ENCODE measurements at places on chromosomes 6 and 20.

DNA sequence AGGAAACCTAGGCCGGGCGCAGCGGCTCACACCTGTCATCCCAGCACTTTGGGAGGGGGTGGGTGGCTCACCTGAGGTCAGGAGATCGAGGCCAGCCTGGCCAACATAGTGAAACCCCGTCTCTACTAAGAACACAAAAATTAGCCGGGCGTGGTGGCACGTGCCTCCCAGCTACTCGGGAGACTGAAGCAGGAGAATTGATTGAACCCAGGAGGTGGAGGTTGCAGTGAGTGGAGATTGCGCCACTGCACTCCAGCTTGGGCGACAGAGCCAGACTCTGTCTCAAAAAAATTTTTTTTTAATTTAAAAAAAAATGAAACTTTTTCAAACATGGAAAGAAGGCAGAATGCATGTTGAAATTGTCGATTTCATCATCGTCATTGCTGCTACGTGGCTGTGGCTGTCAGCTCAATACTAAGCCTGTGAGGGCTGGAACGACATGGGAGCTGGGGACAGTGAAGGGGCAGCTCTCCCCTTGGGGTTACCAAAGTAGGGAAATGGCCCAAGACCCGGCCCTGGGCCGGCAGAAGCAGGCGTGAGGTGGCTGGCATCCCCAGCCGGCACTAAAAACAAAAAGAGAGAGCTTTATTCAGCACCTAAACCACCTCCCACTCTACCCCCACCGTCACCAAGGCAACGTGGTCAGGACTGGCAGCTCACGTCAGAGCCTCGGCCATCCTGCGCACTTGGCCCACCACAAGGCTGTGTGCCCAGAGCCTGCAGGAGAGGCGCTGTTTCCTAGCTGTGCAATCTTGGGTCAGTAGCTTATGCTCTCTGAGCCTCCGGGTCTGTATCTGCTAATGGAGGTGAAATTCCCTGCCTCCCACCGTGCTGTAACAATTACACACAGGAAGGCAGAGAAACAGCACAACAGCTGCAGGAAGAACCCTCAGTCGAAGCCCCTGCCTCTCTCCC lies 30.8 kb downstream of the AGPAT4 start:
- DNase-seq, result peak; percentile 87

- DNase-seq, result no peak
Observed at GRCh38 chr6:46796848-46797580, 3.8 kb downstream of the MEP1A start.

DNA sequence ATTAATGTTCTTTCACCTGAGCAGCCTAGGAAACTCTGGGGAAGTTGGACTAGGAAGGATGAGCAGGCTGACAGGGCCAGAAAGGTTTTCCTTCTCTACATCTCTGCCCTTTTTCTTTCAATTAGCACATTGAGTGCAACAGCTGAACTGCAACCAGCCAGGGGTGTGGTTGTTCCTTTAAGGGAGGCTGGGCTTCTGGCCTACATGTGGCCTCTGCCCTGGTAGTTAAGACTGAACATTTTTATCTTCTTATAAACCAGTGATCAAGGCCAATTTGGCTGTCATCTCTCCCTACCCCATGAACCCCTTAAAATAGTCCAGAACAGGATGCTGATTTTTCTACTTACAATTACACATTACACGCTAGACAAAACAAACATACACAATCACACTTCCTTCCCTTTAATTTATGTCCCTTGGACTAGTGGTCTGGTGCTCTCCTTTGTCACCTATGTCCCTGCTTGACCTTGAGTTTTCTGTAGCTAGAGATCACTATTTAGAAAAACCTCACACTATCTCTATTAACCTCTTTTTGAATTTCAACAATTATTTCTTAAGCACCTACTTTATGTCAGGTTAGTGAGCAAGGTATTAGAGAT lies 60.3 kb downstream of the RNF217 start:
- DNase-seq, result no peak

DNA sequence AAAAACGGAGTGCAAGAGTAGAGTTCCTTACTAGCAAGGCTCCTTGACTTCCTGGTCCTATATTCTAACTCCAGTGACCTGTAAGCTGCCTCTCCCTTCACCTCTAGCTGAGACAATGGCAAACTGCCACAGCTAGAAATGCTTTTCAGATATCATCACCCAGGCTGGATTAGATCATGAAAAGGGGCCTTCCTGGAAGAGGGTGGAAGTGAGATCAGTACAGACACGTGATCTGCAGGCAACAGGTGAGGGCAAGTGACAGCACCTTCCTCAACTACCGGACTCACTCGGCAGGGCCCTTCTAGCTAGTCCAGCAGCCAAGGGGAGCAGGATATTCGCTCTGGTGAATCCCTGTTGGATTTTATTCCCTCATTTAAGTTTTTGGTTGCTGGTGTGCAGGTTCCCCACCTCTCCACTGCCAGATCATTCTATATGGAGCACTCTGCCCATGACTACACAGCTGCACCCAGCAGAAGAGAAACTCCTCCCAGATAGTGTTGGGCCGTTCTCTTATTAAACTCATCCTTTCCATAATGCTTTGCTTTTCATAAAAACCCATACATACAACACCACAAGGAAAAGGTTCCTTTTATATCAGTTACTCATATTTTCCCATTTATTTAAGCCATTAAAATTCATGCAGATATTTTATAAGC lies 26.4 kb upstream of the FAM83C start:
- no peak for DNase-seq

DNA sequence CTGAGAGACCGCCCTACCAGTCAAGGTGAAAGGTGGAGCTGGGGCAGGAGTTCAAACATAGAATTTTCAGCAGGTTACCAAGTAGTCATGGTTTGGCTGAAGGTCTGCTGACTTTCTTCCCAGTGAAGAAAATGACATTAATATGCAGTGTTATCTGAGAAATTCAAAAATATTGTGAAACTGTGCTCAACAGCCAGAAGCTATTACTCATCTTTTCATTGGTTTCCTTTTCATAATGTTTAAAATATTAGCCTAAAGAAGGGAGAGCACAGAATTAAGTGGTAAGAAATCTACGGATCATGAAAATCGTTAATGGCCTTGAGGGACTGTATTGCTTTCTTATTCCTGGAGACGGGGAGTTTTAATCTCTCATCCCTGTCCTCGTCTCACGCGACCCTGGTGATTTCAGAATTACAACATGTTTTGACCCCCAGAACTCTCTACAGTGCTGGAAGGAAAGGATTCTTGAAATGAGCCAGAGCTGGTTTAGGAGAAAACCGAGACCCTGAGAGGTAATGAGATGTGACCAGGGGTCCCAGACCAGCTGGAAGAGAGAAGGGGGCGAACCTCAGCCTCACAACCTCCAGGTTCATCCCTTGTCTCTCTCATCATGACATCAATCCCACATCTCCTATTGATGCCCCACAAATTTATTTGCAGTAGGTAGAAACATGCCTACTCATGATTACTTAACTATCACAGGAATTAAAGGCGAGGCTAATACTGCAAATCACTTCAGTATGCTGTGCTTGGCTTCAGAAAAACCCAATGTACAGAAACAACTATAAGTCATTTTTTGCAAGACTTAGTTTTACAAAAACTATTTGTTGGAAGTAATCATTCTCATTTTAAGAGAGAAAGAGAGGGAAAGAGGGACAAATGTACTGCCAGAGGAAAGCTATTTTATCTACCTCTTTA lies 209.5 kb downstream of the FNDC1 start:
- DNase-seq, result no peak

- DNase-seq, result no peak
Observed at GRCh38 chr20:49792006-49792405, 20.6 kb upstream of the SLC9A8 start.

GRCh38 chr6:11814819-11815218 lies 36.2 kb upstream of the ADTRP start:
- no peak for DNase-seq

DNA sequence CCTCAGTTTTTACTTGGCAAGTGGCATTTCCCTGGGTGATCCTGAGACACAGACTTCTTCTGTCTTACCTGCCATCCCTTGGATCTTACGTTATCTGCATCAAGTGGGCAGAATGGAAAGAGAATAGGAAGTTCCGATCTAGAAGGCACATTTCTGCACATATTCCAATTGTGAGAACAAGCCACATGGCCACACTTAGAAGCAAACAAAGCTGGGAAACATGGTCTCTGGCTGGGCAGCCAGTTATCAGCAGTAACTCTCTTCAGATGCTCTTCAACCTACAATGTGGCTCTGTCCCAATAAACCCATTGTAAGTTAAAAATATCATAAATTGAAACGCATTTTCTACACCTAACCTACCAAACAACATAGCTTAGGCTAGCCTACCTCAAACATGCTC lies 67.3 kb upstream of the CCN6 start:
- DNase-seq, result no peak

GRCh38 chr20:61765081-61765870 lies 300.4 kb downstream of the TAF4 start:
- no peak for DNase-seq

DNA sequence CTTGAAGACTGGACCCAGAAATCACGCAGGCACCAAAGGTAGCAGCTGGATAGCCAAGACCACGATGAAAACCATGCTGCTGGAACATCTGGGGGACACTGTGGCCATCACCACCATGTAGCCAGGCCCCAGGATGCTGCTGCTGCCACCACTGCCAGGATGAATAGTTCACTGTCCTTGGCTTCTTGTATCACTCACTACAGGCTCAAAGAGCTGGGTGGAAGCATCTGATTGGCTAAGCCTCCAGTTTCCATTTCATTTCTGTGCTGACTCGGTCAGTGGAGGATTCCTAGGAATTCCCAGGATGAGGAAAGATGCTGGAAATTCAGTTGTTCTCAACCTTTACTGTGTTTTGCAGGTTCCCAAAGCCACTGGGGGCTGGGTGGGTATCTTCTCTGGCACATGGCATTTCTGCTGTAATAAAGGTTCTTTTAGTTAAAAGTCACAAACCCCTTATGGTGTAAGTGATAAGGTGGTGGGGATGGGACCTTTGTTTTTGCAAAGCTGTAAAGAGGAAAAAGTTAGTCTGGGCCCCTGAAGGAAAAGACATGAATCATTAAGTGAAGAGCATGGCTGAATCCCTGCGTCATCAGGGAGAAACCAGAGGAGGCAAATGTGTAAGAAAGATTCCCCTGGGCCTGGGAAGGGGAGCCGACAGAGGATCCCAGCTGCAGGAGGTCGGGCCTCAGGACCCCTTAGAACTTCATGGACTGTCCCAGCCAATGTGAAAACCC lies 75.6 kb upstream of the RNF24 start:
- no peak for DNase-seq

DNA sequence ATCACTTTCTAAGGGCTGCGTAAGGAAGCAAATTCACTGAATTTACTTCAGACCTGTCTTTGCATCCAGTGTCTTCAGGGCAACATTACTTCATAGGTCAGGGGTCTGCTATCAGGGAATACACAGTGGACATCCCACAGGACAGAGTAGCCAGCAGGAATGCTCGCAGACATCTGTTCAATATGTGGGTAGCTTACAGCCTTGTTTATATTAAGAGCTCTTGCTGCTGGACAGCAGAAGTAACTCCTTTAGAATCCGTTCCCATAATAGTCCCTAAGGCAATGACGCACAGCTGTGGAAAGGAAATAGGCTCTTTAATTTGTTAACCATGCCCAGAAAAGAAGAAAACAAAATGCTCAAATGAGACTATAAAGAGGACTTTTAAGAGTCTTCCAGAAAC lies 198.7 kb downstream of the MOXD1 start:
- no peak for DNase-seq

DNA sequence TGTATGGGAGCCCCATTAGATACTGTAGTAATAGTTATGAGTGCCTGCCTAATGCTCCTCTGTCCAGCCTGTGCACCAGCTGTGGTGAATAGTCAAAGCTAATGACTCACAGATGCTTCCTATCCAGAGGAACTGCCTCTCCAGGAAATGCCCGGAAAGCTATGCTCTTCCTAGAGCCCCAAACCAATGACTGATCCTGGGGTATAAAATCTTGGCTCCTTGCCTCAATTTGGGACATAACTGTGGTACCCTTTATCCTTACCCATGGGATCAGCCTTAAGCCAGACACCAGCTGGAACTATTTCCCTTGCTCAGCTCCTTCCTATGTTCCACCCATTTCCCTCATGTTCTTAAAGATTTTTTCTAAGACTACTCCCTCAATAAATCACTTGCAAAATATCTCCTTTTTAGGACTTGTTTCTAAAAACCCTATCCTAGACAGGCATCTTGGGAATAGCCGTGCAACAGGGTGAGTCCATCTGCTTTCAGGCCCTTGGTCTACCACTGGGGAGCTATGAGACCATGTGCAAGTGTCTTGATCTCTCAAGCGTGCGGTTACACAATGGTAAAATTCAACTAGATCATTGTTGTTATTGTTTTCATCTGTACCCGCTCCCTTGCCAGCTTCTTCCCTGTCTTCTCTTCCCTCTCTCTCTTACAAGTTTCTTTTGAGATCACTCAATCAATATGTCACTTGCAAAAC lies 283.7 kb downstream of the BTBD3 start:
- DNase-seq, result no peak

- no peak for DNase-seq
Observed at GRCh38 chr20:39777610-39778009, 815.5 kb downstream of the DHX35 start.

All from Ammon's horn (tissue), 1 donor.